Bronchial smooth muscle cell (primary cell): ENCODE measurements at places on chromosomes 13 and 19. TPM values are rescaled to one million over a fixed set of nuclear protein-coding genes. Genes with fewer than 3 reads are reported as not detected.

FCGBP gene
- 0.32 and 1.1 TPM in 2 replicates for total RNA-seq

TSKS gene
- total RNA-seq: 0.26 and 0.32 TPM in 2 replicates

PLPPR3 gene
- 0.47 and 0.77 TPM in 2 replicates for total RNA-seq

RABAC1 gene
- total RNA-seq: 323 and 382 TPM in 2 replicates

FBXO27 gene
- total RNA-seq: 1.9 and 4.5 TPM in 2 replicates

SIGLEC7 gene
- not detected in 2 replicates for total RNA-seq

SLC25A41 gene
- total RNA-seq: 0.17 TPM in 1 of 2 replicates, not detected in the other

IGSF23 gene
- total RNA-seq: not detected in 2 replicates

THOP1 gene
- total RNA-seq: 51.5 and 54.9 TPM in 2 replicates

FBXO17 gene
- 23.0 and 27.2 TPM in 2 replicates for total RNA-seq

ZNF506 gene
- total RNA-seq: 7.0 and 9.3 TPM in 2 replicates

SBNO2 gene
- total RNA-seq: 32.2 and 32.8 TPM in 2 replicates

ZNF135 gene
- total RNA-seq: 5.7 and 6.1 TPM in 2 replicates

RNU6-9 gene
- not detected in 2 replicates for total RNA-seq

TMPRSS9 gene
- total RNA-seq: not detected in 2 replicates

WASF3 gene
- 8.7 and 11.2 TPM in 2 replicates for total RNA-seq

SHISA7 gene
- total RNA-seq: not detected in 2 replicates

URAD gene
- not detected in 2 replicates for total RNA-seq

CEACAM20 gene
- total RNA-seq: not detected in 2 replicates

ZNF627 gene
- total RNA-seq: 15.3 and 17.3 TPM in 2 replicates

ZNF730 gene
- 0.52 and 0.63 TPM in 2 replicates for total RNA-seq

PSG3 gene
- not detected in 2 replicates for total RNA-seq
